ENCODE measurements at places on chromosomes 16 and 17. TPM values are rescaled to one million over a fixed set of nuclear protein-coding genes. Genes with fewer than 3 reads are reported as not detected.

CHST6 gene
- not detected for polyA plus RNA-seq

FNDC8 gene
- not detected for polyA plus RNA-seq

GRCh38 chr17:82153745-82154375 lies 55.8 kb upstream of the FASN start:
- DNase-seq: peak; percentile 89

EVPLL gene
- polyA plus RNA-seq: not detected

KCNH4 gene
- not detected for polyA plus RNA-seq

All from stomach (tissue), 19 donors.